ENCODE measurements at places on chromosomes 6 and 20. TPM values are rescaled to one million over a fixed set of nuclear protein-coding genes. Genes with fewer than 3 reads are reported as not detected.

GRCh38 chr20:10655720-10656669 lies 17.8 kb downstream of the JAG1 start:
- DNase-seq: no peak

Gene SLC17A3
- polyA plus RNA-seq: 0.61 TPM

Gene DUSP22
- polyA plus RNA-seq: 112 TPM

- no peak for DNase-seq
Measured at GRCh38 chr6:118562959-118563358, 14.9 kb downstream of the PLN start.

Gene LHFPL5
- polyA plus RNA-seq: not detected

All from testis (tissue), 5 donors.